ENCODE measurements at places on chromosomes 7 and 10.
A peak's percentile ranks its signal among the peaks of the same experiment; 100 is the strongest.

DNA sequence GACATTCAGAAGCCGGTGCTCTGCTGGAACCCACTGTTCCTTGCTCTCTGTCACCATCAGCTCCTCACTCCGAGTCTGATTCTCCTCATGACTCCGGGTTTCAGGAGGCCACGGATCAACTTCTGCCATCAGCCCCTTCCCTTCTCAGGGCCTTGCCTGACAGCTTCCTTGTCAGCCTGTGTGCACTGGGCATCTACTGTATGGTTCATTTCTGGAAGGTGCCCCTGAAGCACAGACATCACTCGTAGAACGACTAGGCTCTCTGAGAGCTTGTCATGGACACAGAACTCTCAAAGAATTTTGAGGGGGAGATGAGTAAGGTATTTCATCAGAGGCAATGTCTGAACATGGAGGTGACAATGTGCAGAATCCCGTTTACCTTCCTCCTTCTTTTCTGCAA, 396.1 kb downstream of the TNS3 start:
- no peak for DNase-seq

DNA sequence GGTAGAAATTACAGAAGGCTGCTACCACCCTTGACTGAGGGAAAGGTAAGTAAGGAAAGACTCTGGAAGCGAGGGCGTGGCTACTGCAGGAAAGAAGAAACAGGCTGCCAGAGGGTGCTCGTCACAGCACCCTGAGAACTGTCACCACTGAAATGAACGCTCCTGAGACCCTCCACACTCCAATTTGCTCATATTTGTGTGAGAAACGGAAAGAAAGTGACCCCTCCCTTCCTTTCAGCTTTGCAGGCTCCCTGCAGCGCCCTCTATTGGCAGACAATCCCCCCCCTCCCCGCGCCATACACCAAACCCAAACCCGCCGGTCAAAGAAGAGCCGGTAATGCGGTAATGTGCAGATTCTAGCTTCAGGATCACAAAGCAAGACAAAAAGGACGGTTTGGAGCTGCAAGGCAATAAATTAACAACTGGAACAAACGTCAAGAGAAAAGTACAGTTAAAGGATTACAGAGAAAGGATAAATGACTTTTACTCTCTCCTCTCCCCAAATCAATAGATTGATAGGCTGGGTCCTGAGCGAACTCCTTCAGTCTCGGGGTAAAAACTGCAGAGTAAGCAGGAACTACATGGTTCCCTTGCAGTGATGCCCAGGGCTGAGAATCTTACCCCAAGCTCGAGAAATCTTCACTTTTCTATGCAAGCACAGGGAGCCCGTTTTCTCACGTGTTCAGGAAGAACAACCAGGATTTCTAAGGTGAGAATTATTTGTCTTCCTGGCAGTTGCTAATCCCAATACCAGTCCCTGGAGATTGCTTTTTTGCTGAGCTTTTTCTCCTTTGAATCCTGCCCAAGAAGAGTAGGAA, 47.6 kb downstream of the STEAP1B start:
- DNase-seq: peak; percentile 14

DNA sequence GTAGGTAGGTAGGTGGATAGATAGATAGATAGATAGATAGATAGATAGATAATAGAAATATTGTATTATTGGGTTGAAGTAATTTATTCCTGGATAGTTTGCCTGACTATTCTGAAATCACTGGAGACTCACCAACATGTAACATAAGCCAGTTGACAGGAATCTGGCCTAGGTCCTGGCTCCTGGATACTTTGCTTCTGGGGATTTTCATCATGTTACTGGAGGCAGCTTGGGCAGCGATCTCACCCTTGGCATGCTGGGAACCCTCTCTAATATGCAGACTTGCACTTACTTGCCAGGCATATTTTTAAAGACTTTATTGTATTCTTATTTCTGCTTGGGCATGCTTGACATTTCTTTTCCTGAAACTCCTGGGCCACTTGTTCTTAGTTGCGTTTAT, 709.1 kb upstream of the FZD8 start:
- no peak for DNase-seq

DNA sequence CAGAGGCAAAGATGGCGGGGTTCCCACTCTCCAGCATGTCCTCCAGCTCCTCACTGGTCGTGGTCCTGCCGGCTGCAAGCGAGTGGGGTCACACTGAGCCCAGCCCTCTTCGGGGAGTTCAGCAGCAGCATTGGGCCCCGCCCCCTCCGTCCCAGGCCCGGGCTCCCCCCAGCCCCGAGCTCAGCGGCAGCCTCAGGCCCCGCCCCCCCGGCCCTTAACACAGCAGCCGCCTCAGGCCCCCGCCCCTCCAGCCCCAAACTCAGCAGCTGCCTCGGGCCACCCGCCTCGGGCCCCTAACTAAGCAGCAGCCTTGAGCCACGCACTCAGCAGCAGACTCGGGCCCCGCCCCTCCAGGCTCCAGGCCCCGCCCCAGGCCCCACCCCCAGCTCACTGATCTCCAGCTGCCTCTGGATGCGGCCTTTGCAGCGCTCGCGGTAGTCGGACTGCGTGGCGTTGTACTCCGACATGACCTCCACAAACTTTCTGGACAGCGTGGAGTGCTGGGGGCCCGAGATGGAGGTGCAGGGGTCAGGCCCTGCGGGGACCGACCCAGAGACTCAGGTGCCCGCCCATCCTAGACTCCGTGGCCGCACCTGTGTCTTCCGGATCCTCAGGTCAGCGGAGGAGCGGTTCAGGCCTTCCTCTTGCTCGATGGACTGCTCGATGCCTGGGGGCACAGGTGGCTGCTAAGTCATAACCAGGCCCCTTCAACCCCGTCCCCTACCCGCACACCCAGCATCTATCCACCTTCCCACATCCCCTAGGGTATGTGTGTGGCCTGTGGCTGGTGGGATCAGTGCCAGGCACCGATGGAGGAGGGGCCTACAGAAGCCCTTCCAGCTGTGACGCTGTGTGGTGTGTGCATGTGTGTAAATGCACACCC, 15.5 kb downstream of the STX1A start:
- peak; percentile 70 for DNase-seq

GRCh38 chr7:105975770-105976417, 12.8 kb downstream of the CDHR3 start:
- DNase-seq: peak; percentile 91
